ENCODE measurements at places on chromosomes 13 and 19.

DNA sequence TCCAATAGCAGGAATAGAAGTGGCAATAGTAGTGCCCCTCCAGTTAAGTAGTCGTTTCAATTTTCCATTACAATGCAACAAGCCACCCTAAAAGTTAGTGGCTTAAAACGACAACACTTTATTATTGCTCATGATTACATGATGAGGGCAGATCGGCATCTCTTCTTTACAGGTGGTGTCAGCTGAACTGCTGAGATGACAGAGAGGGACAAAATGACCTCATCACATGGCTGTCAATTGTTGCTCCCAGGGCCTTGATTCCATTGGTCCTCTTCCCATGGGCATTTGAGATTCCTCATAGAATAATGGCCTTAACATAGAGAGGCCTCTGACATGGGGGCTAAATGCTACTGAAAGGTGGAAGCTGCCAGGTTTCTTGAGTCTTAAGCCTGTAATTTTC, 679.8 kb upstream of the KLHL1 start:
- DNase-seq = no peak

- DNase-seq = no peak
Observed at GRCh38 chr19:12766051-12766521, 9.3 kb downstream of the HOOK2 start.

DNA sequence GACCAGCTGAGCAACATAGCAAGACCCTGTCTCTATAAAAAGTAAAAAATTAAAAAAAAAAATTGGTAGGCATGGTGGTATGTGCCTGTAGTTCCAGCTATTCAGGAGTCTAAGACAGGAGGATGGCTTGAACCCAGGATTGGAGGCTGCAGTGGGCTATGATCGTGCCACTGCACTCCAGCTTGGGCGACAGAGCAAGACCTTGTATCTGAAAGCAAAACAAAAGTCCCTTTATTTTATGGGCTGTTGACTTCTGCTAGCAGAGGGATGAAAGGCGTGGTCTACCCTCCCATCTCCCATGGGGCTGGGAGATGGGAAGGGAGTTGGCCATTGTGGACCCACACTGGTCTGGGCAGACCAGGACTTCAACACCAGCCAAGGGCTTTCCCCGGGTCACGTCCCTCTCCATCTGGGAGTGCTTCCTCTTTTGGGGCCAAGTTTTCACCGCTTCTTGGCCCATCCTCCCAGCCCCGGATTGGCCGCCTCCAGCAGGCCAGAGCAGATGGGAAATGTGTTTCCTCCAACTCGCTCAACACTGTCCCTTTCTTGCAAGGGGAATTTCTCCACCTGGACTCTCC, 2.2 kb upstream of the TNFSF9 start:
- DNase-seq = no peak

DNA sequence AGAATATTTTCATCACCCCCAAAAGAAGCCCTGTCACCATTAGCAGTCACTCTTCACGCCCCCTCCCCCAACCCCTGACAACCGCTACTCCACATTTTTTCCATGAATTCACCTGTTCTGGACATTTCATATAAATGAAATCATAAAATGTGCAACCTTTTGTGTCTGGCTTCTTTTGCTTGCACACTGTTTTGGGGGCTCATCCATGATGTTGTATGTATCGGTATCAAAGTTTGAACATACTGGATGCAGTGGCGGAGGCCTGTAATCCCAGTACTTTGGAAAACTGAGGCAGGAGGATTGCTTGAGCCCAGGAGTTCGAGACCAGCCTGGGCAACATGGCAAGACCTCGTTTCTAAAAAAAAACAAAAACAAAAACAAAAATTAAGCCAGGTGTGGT, 7.2 kb downstream of the GADD45B start:
- no peak for DNase-seq

DNA sequence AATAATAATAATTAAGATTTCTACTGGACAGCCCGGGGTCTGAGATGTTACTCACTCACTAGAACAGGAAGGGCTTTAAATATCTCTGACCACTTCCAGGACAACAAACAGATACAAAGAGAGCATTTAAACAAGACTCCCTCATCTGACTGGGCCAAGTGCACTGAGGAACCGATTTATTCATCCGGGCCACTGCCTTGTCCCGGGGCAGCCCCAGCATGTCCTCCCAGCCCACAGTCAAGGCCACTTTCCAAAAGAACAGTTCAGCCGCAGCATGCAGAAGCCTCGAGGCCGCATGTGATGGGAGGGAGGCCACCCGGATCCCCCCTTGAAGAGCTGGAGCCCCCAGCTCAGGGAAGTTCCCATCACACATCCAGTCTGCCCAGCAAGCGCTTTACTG, 30.5 kb downstream of the MLLT1 start:
- no peak for DNase-seq

GRCh38 chr19:10829967-10830366, 6.0 kb downstream of the TMED1 start:
- DNase-seq = no peak

DNA sequence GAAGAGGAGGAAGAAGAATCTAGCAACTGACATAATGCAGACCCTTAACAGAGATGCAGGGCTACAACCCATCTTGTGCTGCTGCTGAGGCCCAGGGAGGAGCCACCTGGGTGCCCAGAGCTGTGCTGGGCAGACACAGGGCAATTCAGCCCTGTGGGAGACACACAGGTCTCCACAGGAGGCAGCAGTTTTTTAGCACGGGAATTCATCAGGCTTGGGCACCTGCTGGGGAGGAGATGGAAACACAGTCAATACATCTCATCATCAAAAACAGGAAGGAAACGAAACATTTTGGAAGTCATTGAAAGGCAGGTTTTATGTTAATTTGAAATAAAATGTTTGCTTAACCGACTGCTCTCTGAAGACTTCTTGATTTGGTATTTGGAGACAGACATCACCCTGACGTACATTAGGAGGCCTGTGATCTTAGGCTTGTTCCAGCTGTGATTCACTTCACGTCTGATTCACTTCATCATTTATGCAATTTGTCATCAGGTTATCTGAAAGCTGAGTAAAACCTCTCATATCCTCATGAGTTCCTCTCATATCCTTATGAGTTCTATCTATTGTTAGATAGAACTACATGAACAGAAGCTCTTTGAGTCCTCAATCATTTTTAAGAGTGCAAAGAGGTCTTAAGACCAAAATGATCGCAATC, 77.4 kb downstream of the CYSLTR2 start:
- no peak for DNase-seq

GRCh38 chr13:39321574-39321973, 281.4 kb downstream of the LHFPL6 start:
- no peak for DNase-seq

DNA sequence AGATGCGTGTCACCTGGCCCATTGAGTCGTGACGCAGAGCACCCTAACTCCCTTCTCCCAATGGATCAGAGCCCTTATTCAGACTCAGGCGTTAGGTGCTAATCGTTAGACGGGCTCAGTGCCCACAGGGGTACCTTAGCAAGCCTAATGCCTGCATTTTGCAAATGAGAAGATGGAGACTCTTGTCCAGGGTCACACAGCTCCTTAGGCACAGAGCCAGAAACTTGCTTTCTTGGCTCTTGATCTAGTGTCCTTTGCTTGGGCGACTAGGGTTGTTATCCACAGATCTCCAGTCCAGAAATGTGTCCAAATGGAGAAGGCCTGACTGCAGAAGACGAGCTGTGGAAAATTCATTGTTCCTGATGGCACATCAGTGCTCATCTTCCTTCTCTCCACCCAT, 85.1 kb downstream of the C13orf42 start:
- DNase-seq = no peak

DNA sequence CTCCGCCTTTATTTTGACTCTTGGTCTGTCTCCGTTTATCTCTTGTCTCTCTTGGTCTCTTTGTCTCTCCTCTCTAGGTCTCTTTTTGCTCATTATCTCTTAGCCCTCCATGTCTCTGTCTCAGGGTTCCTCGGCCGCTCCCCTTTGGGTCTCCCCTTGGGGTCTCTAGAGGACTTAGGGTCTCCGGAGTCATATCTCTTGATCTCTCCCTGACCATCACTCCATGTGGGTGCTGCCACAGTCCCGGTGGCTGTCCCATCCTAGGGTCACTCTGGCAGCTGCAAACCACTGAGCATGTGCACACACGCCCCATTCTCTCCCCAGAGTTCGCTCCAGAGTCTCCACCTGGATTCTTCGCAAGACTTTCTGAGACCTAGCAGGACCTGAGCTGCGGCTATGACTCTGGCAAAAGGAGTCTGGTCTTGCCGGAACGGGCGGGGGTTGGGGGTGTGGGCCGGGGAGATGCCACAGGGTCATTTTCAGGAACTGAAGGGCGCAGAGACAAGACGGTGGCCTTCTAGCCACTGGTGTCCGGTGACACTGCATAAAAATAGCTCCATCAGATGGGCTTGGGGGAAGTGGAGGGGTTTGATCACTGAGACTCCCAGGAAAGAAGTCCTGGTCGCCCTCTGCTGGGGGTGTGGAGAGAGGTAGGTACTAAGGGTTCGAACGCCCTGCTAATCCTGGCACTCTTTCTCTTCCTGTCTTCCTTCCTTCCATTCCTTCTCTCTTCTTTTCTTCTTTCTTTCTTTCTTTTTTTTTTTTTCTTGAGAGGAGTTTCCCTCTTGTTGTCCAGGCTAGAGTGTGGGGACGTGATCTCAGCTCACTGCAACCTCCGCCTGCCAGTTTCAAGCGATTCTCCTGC, 1.2 kb upstream of the KCNA7 start:
- DNase-seq = no peak

DNA sequence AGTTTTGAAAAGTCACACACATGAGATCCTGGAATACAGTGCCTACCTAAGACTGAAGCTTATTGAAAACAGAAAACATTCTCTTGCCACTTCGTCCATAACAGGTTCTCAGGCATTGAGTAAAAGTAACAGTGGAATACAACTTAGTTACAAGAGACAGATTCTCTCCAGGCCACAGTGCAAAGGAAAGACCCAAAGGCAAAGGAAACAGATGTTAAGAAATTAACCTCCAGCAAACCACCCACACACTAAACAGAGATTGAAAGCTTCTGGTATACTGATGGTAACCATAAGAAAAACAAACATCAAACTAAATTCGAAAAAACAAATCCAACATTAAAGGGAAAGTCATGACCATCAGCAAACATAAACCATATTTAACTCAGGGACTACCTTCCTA, 914.7 kb downstream of the SLITRK5 start:
- DNase-seq = no peak

GRCh38 chr13:104024416-104025170, 958.4 kb upstream of the SLC10A2 start:
- DNase-seq = no peak
